CD4-positive, alpha-beta T cell treated with Interleukin-12 subunit alpha and Interleukin-12 subunit beta, for 1 hour (primary cell): ENCODE measurements at places on chromosomes 13 and 19.

GRCh38 chr13:30418717-30419459 is 3.4 kb upstream of the UBE2L5 start:
- DNase-seq: no peak

- no peak for DNase-seq
These were observed 11.3 kb downstream of the FBXO27 start for GRCh38 chr19:39021063-39021462.

- no peak for DNase-seq
These were observed 387.8 kb upstream of the GPC6 start for GRCh38 chr13:92838786-92839185.

- DNase-seq: no peak
These were observed 10.4 kb downstream of the ZNF146 start for GRCh38 chr19:36225219-36225892.

GRCh38 chr19:33063753-33064457 is 783 bp downstream of the RHPN2 start:
- no peak for DNase-seq

- no peak for DNase-seq
These were observed 5.3 kb downstream of the PRKACA start for GRCh38 chr19:14112051-14112808.

DNA sequence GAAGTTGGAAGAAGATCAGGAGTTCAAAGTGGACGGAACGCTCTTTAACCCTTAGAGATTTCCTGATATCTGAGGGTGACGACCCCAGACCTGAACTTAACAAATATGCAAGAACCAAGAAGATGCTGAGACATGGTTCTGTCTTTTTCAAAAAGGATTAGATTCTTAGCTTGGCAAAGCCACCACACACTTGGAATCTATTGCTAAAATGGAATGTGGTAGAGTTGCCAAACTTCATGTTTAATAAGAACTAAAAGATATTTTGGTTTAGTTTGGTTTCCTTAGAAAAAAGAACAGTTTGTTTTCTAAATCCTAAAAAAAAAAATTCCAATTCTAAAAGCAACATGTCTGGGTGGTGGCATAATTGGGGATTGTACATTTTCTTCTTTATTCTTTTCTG is 29.5 kb downstream of the UNC13A start:
- DNase-seq: no peak

- DNase-seq: no peak
These were observed 9.8 kb downstream of the PROZ start for GRCh38 chr13:113168211-113168610.

GRCh38 chr13:113299951-113300350 is 2.9 kb downstream of the LAMP1 start:
- no peak for DNase-seq

DNA sequence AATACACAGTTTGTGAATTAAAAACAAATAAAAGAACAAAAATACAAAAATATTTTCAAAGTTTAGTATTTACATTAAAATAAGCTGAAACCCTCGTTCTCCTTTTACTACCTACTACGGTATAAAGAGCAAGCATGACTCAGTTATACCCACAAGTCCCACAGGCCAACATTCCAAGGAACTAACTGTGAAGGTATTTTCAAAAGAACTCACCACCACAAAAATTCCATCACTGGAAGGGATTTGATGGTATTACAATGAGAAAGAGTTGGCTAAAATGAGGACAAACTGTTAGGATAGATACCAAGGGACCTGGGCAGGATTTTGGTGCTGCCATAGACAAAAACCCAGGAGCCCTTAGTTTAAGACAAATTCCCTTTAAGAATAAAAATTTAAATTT is 122.7 kb downstream of the TBC1D4 start:
- DNase-seq: no peak

DNA sequence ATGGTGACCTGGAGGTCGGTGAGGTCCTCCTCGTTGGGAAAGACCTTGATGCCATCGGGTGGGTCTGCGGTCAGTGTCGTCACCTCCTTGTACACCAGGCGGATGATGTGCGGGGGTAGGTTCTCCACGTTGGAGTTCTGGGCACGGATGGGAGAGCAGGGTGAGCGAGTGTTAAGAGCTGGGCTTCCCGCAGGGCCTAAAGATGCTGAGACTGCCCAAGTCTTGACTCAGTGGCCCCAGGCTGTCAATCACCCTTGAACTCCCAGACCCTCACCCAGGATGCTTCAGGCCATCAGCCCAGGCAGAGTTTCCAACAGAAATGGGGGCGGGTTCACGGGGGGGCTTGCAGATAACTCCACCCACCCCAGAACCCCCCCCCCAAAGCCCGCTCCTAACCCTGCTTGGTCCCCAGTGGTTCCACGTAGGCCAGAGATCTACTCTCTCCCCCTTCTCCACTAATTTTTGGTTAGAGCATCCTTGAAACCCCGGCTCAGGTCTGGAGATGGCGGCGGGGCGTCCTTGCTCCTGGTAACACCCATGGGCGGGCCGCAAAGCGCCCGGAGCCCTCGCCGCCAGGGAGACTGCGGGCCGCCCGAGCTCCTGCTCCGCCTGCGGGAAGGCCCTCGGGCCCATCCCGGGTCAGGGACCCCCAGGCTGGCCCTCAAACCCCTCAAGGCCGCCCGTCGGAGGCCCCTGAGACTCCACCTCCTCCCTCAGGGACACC is 600 bp downstream of the UBE2S start:
- no peak for DNase-seq

DNA sequence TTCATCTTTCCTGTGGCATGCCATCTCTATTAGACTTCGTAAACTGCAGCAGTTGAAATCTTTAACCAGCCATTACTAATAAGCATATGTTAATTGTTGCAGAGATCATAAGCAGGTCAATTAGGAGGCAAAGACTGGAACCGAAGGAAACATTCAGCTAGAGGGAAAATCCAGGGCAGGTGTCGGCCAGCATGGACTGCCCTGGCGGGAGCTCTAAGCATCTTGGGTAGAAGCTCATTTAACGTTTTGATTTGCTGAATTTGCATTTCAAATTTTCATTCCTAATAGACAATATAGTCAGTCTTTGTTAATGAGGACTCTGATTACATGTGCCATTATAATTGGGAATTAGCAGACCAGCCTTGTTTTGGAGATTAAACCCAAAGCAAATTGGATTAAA is 238.6 kb downstream of the POU4F1 start:
- no peak for DNase-seq

DNA sequence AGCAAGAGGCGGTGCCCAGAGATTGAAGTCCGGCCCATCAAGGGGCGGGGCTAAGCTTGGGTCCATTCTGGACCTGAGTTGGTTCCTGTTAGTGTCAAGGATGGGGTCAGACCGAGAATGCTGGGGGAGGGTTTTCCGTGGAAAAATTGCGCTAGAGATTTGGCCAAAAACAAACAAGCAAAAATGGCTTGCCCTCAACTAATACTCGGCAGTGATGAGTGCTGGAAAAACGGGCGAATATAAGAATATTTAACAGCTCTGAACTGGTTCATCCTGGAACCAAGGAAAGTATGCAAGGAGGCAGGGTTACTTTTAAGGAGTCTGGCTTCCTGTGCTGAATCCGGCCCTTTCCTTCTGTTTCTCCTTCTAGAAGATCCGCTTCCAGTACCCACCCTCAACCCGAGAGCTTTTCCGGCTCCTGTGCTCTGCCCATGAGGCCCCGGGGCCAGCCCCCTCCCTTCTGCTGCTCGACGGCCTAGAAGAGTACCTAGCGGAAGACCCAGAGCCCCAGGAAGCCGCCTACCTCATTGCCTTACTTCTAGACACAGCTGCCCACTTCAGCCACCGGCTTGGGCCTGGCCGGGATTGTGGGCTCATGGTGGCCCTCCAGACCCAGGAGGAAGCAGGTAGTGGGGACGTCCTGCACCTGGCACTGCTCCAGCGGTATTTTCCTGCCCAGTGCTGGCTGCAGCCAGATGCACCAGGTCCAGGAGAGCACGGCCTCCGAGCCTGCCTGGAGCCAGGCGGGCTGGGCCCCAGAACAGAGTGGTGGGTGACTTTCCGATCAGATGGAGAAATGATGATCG is 880 bp downstream of the SWSAP1 start:
- peak; percentile 79 for DNase-seq

DNA sequence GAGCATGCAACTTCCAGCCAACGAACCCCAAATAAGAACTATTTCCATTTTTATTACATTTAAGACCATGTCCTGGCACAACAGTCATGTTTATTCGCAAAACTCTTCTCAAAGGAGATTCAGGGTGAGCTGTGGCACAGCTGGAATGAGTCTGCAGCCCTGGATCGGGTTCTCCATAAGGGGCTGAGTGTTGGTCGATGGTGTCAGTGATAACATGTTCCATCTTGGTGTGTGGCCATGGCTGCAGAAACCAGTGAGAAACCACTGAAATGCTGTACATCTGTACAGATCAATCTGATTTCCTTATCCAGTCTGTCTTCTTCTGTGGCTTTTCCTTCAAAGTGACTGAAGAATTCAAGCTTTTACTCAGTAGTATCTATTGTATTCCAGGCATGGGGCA is 15.2 kb downstream of the FAM124A start:
- DNase-seq: no peak

DNA sequence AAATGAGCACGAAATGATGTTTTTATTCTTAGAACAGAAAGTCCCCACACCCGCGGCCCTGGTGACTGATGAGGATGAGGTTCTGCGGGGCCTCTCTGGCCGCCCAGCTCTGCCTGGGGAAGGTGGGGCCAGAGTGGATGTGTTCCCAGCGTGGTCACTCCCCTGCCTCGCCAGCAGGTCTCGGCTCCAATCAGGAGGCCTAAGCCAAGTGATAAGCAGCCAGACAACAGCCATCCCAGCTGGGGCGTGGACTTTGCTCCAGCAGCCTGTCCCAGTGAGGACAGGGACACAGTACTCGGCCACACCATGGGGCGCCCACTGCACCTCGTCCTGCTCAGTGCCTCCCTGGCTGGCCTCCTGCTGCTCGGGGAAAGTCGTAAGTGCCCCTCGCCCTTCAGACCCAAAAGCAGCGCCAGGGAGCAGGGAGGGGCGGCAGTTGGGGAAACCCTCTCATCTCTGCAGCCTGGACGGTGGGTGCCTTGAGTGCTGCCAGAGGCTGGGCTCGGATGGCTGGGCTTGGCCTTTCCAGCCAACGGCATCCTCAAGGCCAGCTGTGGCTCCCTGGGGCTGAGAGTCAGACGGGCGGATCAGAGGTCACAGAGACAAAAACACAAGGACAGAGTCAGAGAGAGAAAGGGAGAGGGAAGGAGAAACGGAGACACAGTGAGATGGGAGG is at the start of gene F10:
Gene F10 (plus strand): TSS at position 250 of the 676 bp plus-strand sequence. CDS start 57 bp downstream, at position 307.
- DNase-seq: no peak

GRCh38 chr19:1054102-1055027 is 12.6 kb upstream of the ARHGAP45 start:
- DNase-seq: no peak

DNA sequence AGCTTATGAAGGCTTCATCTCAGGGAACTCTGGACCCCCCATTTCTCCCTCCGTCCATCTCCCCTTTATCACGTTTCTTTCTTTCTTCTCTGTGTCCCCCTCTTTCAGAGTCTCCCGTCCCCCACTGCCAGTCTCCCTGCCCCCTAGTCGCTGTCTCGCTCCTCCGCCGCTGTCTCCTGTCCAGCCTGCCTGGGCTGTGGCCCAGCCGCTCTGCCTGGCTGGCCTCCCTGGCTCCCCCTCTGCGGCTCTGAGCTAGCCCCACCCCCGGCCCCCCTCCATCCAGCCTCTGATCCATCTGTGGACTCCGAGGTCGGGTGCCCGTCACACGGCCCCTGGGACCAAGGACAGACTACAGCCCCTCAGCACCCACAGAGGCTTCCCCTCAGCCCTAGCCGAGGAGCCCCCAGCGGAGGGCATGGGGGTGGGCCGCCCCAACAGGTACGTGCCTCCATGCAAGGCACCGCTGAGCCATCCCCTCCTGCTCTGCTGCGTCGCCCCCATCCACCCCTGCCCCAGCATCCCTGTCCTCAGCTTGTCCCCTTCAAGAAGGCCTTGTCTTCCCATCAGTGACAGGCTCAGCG is 1.1 kb upstream of the KCNJ14 start:
- DNase-seq: no peak

DNA sequence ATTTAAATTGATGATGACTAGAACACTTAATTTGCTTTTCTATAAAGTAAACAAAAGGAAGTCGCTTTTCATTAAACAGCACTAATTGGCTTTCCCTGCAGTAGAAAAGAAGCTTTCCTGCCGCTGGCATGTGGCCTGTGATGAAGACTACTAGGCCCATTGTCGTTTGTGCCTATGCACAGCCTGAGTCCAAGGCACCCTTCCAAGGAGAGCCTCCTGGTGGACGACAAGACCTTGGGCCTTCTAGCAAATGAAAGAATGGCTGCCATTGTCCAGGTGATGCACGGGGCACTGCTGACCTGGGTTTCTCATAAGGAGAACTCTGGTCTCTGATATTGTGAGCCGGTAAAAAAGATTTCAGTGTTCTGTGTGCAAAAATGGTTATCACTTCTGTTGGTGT is 233.0 kb downstream of the COL4A1 start:
- no peak for DNase-seq

DNA sequence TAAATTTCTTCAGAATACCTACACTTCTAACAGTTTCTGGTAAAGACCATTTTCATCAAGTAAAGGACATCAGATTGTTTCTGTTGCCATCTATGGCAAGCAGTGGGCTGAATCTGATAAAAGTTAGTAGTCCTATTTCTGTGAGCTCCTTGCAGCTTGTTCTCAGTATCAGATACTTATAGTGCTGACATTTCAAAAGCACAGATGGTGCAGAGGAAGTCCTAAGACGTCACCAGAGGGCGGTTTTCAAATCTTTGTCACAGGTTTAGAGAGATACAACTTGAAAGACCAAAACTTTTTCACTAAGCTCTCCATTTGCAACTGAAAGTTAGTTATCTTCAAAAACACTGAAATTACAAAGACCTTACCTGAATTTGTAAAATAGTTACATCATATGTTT is 719.8 kb downstream of the SLITRK1 start:
- DNase-seq: no peak

DNA sequence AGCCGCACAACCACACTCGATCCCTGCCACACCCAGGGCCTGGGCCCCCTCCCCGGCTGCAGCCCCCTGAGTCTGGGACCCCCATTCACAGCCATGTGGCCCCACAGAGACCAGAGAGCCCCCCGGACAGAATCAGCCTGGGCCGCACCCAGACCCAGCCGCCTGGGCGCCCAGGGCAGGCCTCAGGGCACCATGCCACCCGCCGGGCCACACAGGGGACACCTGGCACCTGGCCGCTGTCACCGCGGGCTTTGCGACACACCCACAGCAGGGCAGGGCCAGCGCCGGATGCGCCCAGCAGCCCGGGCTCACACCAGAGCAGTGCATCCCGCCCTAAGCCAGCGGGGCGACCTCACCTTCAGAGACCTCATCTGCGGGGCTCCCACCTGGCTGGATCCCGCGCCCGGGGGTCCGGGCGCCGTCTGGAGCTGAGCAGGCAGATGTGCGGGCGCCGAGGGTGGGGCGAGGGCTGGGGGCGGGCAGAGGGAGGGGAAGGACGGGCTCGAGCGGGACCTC is 443 bp downstream of the TBXA2R start:
- DNase-seq: peak; percentile 33

DNA sequence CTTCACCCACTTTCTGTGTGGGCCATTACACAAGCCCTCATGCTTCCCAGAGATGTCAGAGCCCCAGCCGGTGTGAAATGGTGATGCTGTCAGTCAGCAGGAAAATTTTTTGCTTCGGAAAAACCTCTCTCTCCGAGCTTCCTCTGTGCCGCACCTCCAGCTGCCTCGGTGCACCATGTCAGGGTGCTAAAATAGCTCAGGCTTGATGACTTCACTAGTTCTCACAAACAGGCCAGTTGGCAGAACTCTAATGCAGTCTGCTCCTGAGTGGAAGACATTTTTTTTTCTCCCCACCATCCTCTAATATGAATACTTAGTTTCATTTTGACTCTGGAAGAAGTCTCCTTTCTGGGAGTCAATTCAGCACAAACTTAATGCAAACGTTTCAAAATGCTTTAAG is 71.3 kb downstream of the KLF12 start:
- DNase-seq: peak; percentile 33

- no peak for DNase-seq
These were observed 8.0 kb downstream of the PTH2 start for GRCh38 chr19:49415102-49415809.
